Common myeloid progenitor, CD34-positive (primary cell): ENCODE measurements at places on chromosomes 6 and 20.

GRCh38 chr6:49462071-49462470 lies 982 bp downstream of the MMUT start:
- peak; percentile 20 for DNase-seq

GRCh38 chr6:83633149-83633548 lies 75.8 kb downstream of the SNAP91 start:
- no peak for DNase-seq

- no peak for DNase-seq
Measured at GRCh38 chr6:47964969-47965368, 146.0 kb downstream of the PTCHD4 start.

DNA sequence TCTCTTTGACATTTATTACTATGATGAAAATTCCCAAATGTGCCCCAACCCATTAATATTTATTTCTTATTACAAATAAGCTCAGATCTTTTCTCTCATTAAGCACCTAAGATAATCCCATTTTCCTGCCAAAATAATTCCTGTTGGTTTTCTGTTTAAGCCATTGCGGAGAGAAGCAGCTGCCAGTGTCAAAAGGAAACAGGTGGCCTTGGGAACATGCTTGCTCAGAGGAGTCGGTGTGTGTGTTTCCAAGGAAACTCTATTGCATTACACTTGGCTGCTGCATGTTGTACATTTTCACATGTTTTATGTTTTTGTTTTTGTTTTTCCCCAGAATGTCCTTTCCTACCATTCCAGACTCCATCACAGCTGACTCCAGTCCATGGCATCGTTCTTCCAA lies 56.4 kb downstream of the CD24 start:
- no peak for DNase-seq

GRCh38 chr6:45896783-45897441 lies 118.7 kb downstream of the CLIC5 start:
- DNase-seq, result no peak

GRCh38 chr20:25285856-25286798 lies 38.2 kb downstream of the PYGB start:
- no peak for DNase-seq

DNA sequence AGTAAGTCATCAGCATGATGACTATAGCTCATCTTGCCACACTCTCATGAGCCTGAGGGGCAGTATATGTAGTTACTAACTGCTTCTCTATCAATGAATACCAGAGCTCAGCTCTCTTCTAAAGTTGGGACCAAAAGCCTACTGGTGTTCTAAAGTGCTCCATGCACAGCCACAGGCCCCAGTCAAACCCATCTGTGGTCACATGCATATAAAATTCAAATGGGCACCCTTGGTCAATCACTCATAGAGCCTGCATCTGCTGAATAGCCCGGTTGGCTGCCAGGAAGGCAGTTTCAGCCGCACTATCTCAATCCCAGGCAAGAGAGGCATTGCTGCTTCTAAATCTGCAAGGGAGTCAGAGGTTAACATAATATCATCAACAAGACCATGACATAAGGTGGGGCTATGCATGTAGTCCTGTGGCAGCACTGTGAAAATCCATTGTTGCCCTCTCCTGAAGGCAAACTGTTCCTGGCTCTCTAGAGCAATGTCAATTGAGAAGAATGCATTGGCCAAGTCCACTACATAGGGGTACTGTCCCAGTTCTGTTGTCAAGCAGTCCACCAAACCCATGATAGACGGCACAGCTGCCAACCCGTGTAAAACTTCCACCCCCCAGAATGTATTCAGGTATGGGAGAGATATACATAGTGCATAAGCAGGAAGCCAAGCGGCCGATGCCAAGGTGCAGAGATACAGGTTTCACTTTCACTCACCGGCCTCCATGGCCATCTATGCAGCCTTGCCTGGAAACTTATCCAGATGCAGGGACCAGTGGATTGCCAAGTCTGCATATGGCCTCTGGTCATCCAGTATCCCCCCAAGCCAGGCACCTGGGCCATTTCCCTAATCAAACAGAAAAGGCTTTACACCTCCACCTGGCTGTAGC lies 76.2 kb downstream of the ALDH8A1 start:
- DNase-seq, result peak; percentile 11

GRCh38 chr6:116536216-116536621 lies 9.3 kb downstream of the TRAPPC3L start:
- DNase-seq, result peak; percentile 82

- no peak for DNase-seq
Measured at GRCh38 chr6:163147994-163148393, 266.5 kb upstream of the QKI start.

GRCh38 chr20:48142516-48142773 lies 357.2 kb upstream of the SULF2 start:
- DNase-seq, result no peak

DNA sequence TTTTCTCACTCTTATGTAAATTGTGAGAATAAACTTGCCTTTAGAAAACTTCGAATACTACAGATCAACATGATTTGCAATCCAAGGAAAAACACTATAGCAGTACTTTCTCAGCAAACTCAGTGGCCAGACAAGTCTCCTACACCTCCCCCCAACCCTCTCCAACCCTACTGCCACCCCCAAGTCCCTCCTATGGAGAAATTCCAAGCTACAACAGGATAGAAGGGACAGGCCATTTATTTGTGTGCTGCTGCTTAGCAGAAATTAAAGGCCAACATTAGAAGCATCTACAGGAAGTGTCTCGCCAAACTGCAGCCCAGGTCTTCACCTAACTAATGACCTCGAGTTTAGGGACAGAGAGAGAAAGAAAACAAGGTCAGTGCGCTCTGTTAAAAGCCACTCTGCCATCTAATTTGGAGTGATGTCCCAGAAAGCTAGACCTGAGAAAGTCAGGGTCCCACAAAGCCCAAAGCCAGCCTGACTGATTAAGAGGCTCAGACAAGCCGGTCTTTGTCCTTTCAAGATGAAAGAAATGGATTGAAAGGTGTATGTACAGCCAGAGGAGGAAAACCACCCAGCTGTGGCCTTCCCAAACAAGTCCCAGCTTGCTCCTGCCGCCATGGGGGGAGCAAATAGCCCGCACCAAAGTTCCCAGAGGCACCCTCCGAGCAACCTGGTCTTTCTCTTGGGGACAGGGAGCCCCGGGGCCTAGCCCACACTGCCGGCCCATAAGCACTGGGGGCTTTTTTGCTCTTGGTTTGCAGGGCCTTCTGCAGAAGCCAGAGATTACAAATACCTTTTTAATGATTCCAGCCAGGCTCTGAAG lies 3.4 kb downstream of the BMP7 start:
- DNase-seq, result no peak
